ENCODE measurements at places on chromosomes 2 and 18.

GRCh38 chr18:80023173-80023572 lies 11.1 kb upstream of the RBFA start:
- no peak for DNase-seq

- DNase-seq: no peak
Observed at GRCh38 chr18:23890589-23890988, 124.0 kb upstream of the TTC39C start.

GRCh38 chr2:81396417-81397019 lies 1092.0 kb upstream of the LRRTM1 start:
- no peak for DNase-seq

DNA sequence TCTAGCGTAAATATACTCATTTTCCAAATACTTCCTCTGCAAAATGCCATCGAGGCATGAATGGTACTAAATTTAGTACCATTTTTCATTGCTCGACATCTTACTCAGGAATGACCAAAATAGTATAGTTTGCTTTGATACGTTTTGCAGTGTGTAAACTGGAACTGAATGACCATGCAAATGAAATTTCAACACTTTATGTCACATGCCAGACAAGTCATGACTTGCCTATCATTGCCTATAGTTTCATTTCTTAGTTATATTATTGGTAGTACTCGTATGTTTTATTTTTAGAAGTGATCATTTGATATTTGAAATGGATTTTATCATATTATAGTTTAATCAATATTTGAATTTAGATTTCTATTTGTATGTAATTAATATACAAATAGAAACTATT lies 9.1 kb downstream of the MSTN start:
- no peak for DNase-seq

DNA sequence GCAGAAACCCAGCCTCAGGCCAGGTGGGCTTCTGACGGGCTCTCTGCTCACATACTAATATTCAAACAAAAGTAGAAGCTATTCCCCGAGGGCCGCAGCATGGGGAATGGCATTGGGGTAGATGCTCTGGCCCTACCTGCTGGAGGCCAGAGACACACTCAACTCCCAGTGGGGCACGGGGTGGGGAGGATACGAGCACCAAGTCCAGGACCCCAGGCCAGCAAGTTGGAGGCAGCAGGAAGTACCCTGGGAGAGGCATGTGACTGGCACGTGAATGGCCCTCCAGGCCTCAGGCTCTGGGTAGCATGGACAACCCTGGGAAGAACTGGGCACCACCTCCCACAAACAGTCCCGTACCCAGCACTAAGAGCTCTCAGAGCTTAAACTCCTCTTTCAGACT lies 3.8 kb downstream of the DNMT3A start:
- no peak for DNase-seq

DNA sequence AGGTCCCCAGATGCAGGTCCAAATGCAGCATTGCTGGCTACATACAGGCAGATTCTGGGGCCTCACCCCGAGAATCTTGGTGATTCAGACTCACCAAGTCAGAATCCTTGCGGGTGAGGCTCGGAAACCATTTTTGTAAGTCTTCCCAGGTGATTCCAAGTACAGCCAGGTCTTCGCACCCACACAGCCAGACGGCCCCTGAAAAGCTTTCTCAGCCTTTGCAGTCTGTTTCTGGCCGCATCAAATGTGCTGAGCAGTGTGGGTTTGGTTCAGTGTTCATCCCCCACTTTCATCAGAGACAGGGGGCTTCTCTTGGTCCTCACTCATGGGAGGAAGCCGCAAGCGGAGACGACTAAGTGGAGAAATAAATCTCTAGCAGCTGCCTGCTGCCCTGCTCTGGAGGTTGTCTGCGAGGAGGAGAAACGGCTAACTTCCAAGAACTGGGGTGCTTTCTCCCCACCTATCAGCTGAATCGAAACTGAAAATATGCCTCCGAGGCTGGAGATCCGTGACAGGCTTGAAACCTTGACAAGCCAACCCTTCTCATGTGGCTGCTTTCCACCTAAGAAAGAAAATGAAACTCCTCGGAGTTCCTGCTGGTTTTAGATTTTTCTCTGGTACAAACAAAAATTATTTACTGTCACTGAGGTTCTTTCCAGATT lies 8.9 kb upstream of the TMEM185B start:
- peak; percentile 70 for DNase-seq

GRCh38 chr2:111178730-111179405 lies 58.2 kb downstream of the BCL2L11 start:
- no peak for DNase-seq

- DNase-seq: no peak
Observed at GRCh38 chr2:240981280-240981679, 17.1 kb upstream of the SNED1 start.

DNA sequence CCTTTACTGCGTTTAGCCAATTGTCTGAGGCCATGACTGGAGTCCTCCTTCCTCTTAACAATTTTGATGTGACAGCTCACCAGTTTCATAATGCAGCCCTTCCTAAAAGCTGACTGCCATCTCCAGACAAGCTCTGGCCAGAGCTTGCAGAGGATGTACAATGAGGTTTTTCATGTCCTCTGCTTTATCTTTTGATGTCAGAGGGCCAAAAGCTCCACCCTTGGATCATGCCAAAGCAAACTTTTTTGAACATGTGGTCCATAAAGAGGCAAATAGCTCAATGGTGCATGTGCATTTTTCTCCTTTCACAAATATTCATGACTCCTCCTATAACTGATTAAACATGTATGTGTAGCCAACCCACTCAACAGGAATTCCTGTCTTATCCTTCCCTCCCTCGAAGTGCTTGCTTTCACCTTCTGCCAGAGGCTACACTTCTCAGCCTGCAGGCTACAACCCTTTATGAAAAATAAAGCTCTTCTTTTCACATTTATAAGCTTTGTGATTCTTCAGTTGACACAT lies 266.2 kb downstream of the FBXO15 start:
- no peak for DNase-seq

- DNase-seq: no peak
Observed at GRCh38 chr18:32446780-32447179, 23.9 kb downstream of the GAREM1 start.

- DNase-seq: no peak
Observed at GRCh38 chr2:170454471-170455372, 260.4 kb upstream of the SP5 start.

GRCh38 chr2:3125001-3125760 lies 252.4 kb downstream of the EIPR1 start:
- DNase-seq: no peak

DNA sequence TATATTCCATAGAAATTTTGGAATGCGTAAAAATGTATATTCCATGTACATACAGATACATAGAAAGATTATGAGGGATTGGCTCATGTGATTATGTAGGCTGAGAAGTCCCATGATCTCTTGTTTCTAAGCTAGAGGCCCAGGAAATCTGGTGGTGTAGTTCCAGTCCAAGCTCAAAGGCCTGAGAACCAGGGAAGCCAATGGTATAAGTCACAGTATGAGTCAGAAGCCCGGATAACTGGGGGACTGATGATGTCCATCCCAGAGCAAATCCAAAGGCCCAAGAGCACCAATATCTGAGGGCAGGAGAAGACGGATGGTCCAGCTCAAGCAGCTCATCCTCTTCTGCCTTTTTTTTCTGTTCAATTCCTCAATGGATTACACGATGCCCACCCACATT lies 385.0 kb upstream of the KLHL29 start:
- no peak for DNase-seq

DNA sequence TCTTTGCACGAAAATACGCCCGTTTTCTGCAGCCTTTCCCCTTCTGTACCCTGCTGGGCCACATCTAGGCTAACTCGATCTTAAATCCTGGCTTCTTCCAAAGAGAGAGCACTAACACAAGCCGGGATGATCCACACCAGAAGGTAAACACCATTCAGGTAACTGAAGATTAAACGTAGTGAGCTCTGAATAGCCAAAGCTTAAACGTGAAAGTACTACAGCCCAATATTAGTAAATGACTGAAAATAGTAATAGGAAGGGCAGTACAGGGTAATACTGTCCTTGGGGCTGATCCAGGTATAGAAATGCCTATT lies 422 bp upstream of the MRPL53 start:
- DNase-seq: no peak

Measured in stimulated activated CD4-positive, alpha-beta T cell treated with anti-CD3 and anti-CD28 coated beads, Interleukin-15, amount 100 ng/mL, for 48 hours (primary cell).